ENCODE measurements at places on chromosomes 6 and 20. TPM values are rescaled to one million over a fixed set of nuclear protein-coding genes. Genes with fewer than 3 reads are reported as not detected.
A peak's percentile ranks its signal among the peaks of the same experiment; 100 is the strongest.

DNA sequence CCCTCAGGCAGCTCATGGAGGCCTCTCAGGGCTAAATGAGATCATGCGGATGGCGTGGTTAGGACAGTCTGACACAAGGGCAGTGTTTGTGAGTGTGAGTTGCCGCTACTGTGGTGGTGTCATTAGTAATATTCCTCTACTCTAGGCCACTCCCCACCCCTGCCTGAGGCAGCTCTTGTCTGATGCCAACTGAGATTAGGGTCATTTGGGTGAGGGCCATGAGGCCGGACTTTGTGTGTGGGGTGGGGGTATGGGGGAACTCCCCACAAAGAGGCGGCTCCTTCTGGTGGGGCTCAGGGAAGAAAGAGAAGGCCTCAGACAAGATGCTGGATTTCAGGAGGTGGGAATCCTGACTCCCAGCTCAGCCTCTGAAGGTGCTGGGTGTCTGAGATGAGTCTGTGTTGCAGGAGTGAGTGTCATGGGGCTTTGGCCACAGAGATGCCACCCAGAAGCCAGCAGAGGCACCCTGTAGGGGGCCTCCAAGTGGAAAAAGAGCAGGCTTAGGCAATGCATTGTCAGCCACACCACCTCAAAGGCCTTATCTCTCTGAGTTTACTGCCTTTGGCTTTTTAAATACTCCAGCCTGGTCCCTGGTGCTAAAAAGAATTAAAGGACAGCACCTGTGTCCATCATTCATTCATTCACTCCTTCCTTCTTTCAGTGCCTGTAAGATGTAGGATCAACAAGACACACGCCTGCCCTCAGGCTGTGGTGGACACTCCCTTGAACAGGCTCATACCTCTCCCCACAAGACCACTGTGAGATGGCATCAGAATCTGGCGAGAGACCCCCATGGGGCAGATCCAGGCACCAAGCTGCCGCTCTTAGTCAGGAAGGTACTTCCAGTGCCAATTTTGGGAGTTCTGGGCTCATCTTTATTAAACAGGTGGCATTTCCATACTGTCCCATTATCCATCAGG, 175.2 kb downstream of the MRPL14 start:
- DNase-seq, result no peak
- no peaks in the 10 kb centered on the region for H3K36me3 ChIP-seq
- H3K27ac ChIP-seq, result peak overlapping the region; percentile 59
- no peak overlapping the region for H3K4me3 ChIP-seq

DNA sequence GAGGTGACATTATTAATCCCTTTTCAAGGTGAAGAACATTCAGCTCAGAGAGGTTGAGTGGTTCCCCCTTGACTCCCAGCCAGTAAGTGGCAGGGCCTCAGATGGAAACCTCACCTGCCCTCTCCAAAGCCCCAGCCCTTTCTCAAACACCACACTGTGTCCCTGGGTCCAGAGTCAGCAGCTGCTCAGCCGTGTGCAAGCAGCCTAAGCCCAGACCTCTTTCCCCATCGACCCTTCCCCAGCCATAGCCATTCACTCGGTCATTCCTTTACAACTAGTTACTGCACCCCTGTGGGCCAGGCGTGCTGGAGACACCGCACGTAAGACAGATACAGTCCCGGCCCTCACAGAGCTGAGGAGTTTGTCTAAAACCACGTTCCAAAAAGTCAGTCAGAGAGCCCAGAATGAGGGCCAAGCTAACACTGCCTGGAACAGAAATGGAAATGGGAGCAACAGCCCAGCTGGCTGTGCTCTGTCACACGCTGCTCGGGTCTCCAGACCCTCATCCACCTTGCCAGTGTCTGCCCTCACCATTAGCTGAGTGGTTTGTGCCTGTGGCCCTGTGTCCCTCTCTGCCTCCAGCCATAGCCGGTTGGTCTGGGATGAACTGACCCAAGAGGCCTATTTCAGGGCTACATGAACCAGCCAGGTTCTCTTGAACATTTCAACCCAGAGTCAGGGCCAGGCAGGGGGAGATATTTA, 29.6 kb downstream of the ZC3H12D start:
- H3K4me1 ChIP-seq, result peaks cover 11% of the 10 kb centered on the region
- DNase-seq, result no peak
- H3K4me3 ChIP-seq, result no peak overlapping the region

The CST8 gene
- total RNA-seq, result not detected

The AURKA gene
- total RNA-seq, result 115 TPM

The TINAG gene
- not detected for total RNA-seq

- DNase-seq, result no peak
- H3K4me1 ChIP-seq, result peaks cover 9% of the 10 kb centered on the region
- H3K4me3 ChIP-seq, result no peak overlapping the region
- H3K27ac ChIP-seq, result no peak overlapping the region
These were observed 79.7 kb downstream of the EDN1 start for GRCh38 chr6:12369781-12370262.
